ENCODE measurements at places on chromosomes 11 and 22.

DNA sequence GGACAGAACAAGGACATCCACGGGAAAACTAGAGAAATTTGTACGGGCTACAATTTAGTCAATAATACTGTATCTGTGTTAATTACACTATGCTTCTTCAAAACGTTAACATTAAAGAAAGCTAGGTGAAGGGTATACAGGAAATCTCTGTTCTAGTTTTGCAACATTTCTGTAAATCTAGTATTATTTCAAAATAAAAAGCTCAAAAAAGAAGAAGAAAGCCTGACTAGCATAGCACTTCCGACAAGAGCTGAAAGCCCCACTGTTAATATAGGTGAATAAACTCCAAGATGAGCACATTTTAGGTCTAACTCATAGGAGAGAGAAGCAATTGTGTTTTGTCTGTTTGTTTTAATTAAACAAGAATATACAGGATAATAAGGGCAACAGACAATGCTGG lies 299.7 kb downstream of the TTC28 start:
- H3K27ac ChIP-seq = no peak overlapping the region
- H3K4me3 ChIP-seq = no peak overlapping the region
- H3K36me3 ChIP-seq = no peaks in the 10 kb centered on the region
- no peak for DNase-seq

DNA sequence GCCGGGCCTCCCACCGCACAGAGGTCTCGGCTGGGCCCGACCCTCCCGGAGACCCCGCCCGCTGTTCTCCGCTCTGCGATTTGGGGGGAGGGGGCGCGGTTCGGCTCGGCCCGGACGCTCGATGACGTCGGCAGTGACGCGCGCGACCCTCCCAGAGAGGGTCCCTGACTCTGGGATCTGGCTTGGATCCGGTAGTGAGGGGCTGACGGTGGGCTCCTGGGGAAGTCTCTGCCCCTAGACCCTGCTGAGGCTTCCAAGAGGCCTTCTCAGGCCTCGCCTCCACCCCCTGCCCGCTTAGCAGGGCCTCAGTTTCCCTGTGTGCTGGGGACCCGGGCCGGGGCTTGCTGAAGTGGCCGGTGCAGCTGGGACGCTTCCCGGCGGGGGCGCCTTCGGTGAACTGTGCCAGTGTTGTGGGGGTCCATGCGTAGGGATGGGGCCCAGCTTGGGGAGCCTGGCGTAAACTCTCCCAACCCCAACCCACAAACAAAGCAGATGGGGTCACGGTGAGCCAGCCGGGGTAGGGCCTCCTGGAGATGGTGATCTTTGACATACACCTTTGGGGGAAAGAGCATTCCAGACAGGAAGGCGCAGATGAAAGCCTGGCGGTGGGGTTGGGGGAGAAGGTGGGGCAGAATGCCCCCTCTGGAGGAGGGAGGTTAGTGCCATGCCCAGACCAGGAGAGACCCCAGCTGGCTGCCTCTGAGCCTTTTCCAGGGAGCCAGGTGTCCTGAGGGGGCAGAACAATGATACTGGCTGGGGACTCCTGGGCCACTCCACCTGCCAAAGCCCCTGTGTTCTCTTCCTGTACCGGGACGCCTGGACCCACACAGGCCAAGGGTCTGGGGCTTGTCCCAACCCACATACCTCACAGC lies 1.0 kb downstream of the B4GALNT4 start:
- peak overlapping the region; percentile 37 for H3K4me3 ChIP-seq
- DNase-seq = no peak
- H3K27ac ChIP-seq = no peak overlapping the region
- H3K4me1 ChIP-seq = peaks cover 6% of the 10 kb centered on the region

- no peak for DNase-seq
- no peak overlapping the region for H3K27ac ChIP-seq
- no peak overlapping the region for H3K4me3 ChIP-seq
- peaks cover 7% of the 10 kb centered on the region for H3K27me3 ChIP-seq
- no peaks in the 10 kb centered on the region for H3K36me3 ChIP-seq
Observed at GRCh38 chr11:102773386-102773785, 7.0 kb downstream of the MMP10 start.

DNA sequence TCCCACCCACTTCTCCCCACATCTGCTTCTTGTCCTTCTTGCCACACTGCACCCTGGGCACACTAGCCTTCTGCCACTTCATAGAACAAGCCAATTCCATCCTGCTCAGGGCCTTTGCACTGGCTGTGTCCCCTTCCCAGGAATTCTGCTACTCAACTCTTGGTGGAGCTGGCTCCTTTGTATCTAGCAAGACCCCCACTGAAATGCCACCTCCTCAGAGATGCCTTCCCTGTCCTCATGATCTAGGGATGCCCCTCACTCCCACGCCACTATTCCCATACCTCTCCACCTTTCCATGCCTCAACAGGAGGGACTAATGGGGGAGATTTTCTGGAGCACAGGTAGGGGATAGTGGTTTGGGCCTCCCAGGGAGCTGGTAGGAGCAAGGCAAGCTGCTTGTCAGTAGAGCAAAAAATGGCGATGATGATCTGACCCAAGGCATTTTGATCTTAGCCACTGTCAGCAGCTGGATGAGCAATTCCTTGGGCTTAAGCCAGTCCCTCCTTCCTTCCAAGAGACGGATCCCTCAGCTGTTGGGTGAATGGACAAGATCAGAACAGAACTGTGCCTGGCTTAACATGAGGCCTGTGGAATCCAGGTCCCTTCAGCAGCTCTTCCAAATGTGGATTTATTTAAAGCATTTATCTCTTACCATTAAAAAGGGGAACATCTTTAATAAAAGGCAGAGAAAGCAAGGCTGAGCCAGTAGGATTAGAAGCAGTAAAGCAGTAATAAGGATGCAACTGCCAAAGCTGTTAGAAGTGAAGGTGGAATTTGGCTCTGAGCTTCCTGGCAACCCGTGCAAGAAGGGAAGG lies 4.0 kb upstream of the PRDM11 start:
- H3K4me3 ChIP-seq = no peak overlapping the region
- no peak for DNase-seq
- H3K27ac ChIP-seq = no peak overlapping the region
- peaks cover under 1% of the 10 kb centered on the region for H3K4me1 ChIP-seq
- peaks cover 4% of the 10 kb centered on the region for H3K27me3 ChIP-seq

DNA sequence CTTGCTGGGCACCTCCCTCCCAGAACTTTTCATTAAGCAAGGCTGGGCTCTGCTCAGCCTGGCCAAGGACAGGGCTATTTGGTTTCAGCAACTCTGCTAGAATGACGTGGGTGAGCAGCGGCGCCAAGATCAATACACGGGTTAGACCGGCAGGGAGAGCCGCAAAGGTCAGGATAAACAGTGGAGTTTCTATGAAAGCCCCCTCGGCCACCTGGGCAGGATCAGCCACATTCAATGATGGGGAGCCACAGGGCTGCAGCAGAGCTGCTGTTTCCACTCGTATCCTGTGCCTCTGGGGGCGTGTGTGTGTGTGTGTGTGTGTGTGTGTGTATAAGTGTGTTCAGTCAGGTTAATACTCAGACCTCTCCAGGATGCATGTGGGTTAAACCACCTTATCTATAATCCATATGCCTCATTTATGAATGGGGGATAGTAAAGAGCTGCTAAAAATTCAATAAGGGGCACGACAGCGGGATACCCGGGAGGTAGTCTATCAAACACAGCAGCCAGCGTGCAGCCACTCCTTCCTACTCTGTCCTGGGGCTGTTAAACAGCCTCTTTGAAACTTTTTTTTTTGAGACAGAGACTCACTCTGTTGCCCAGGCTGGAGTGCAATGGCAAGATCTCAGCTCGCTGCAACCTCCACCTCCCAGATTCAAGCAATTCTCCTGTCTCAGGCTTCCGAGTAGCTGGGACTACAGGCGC lies 34.8 kb downstream of the MYH9 start:
- DNase-seq = no peak
- H3K4me3 ChIP-seq = no peak overlapping the region
- no peaks in the 10 kb centered on the region for H3K27me3 ChIP-seq

DNA sequence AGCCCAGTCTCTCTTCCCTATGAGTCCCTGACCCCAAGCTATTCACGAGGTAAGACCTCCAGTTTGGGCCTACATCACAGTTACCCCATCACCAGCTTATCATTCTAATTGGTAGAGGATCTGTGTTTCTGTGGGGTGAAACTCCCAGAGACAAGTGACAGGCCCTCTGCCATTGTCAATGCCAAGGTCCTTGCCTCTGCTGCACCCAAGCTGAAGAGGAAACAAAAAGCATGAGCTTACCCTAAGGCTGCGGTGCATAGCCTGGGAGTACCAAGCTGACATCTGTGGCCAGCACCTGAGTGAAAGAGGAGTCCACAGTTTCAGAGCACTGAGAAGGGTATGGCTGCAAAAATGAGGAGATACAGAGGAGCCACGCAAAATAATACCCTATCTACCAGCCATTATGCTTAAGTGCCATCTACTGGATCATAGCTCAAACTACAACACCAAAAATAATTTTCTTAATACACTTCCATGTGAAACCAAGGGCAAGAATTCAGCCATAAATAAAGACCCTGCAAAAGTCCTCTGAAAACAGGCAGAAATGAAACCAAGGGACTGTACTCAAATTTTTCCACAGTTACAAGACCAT lies 62.3 kb upstream of the ANO5 start:
- no peaks in the 10 kb centered on the region for H3K27me3 ChIP-seq
- DNase-seq = no peak
- H3K4me1 ChIP-seq = no peaks in the 10 kb centered on the region
- H3K27ac ChIP-seq = no peak overlapping the region

DNA sequence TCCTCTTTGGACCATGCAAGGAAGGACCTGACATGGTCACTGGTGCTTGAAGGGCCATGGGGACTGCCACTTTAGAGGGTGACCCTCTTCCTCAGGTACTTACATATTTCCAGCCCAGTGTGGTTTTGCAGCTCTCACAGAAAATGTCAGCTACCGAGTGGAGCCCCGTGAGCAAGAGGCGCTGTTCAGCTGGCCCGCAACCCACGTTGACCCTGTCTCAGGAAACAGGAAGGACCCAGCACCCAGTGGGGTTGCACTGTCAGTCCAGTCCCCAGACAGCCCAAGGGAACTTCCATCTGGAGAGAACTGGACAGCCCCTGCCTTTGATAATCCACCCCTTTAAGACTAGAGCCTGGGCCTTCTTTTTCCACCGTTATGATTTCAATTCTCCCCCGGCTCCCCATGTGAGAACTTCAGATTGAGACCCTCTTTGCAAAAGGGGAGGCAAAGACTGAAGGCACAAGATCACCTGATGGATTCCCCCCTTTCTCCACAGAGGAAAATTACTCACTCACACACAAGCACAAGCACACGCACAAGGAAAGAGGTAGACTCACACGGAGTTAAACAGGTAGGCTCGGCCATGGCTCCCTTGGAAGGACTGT lies 3.4 kb downstream of the YPEL4 start:
- H3K4me3 ChIP-seq = no peak overlapping the region
- H3K27ac ChIP-seq = no peak overlapping the region
- H3K4me1 ChIP-seq = peaks cover 31% of the 10 kb centered on the region
- DNase-seq = no peak

DNA sequence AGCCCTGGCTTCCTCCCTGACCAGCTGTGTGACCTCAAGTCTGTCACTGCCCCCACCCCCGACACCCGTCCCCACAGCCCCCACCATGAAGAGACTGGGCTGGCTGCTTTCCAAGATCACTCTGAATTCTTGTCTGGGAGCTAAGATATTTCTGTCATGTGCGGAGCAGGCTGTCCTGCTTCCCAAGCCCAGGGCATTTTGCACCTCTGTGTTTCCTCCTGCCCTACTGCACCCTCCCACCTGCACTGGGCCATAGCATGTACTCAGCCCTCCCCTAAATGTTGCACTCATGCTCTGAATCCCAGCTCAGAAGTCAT lies 30.3 kb upstream of the MYEOV start:
- no peak overlapping the region for H3K4me3 ChIP-seq
- peaks cover 21% of the 10 kb centered on the region for H3K27me3 ChIP-seq
- DNase-seq = no peak
- no peak overlapping the region for H3K27ac ChIP-seq
- H3K36me3 ChIP-seq = peaks cover 5% of the 10 kb centered on the region

DNA sequence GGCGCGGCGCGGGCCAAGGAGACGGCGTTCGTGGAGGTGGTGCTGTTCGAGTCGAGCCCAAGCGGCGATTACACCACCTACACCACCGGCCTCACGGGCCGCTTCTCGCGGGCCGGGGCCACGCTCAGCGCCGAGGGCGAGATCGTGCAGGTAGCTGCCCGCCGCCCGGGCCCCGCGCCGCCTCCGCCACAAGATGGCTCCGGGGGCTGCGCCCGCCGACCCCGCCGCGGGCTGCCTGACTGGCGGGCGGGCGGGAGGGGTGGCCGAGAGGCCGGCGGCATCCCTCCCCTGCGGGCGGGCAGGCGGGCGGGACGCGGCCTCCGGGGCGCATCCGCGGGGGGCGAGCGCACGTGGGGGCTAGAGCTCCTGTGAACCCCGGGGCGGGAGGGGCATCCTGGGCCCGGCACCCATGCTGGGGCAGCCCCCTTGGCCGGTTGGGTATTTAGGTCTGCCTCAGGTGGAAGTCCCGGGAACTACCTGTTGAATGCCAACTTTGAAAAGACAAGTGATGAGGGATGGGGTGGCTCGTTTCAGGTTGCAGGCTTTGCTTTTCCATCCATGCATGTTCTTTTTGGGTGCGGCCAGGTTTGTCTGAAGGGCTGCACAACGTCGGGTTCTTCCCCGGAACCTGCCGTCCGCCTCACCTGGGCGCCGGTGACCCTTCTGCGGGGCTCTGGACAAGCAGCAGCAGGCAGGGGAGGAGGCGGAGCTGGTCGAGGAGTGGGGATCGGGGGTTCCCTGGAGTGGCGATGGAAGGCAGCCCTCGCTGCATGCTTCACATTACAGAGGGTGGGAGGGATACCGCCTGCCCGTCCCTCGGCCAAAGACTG lies 760 bp downstream of the ZNRF3 start:
- peak overlapping the region; percentile 59 for H3K4me3 ChIP-seq
- peaks cover 17% of the 10 kb centered on the region for H3K4me1 ChIP-seq
- no peak overlapping the region for H3K27ac ChIP-seq
- H3K36me3 ChIP-seq = no peaks in the 10 kb centered on the region
- peaks cover 3% of the 10 kb centered on the region for H3K27me3 ChIP-seq

DNA sequence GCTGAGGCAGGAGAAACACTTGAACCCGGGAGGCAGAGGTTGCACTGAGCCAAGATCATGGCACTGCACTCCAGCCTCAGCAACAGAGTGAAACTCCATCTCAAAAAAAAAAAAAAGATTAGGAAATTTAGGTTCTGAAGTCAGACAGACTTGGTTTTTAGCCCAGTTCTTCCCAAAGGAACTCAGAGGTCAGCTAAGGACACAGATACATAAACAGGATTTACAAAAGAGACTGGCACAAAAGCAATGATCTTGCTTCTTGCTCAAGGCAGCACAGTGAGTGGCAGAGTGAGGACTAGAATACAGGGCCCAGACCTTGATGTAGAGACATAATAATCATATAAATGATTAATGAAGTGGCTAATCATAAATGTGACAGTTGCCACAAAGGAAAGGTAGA lies 25.4 kb upstream of the RRAS2 start:
- no peak overlapping the region for H3K27ac ChIP-seq
- H3K4me3 ChIP-seq = no peak overlapping the region
- no peaks in the 10 kb centered on the region for H3K36me3 ChIP-seq
